ENCODE measurements at places on chromosomes 4 and X. TPM values are rescaled to one million over a fixed set of nuclear protein-coding genes. Genes with fewer than 3 reads are reported as not detected.

HSFX2 gene
- not detected for total RNA-seq

SUPT20HL1 gene
- total RNA-seq, result not detected

DNA sequence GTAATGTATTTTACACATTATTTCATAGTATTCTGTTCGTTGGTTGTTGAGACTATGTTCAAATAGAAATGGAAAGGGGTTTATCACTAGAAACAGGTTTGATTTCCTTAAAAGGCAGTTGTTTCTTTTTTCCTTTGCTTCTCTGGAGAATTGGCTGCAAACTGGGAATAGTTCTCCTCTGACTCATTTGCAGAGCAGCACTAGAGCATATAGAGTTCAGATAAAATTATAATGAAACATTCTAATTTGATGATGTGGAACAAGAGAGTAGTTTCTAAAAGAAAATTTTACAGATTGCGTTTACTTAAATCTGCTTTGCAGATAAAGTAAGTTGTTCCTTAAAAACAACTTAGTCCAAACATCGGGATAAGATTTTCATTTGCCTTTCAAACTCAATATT, 29.7 kb downstream of the SYNPO2 start:
- no peak for DNase-seq

DNA sequence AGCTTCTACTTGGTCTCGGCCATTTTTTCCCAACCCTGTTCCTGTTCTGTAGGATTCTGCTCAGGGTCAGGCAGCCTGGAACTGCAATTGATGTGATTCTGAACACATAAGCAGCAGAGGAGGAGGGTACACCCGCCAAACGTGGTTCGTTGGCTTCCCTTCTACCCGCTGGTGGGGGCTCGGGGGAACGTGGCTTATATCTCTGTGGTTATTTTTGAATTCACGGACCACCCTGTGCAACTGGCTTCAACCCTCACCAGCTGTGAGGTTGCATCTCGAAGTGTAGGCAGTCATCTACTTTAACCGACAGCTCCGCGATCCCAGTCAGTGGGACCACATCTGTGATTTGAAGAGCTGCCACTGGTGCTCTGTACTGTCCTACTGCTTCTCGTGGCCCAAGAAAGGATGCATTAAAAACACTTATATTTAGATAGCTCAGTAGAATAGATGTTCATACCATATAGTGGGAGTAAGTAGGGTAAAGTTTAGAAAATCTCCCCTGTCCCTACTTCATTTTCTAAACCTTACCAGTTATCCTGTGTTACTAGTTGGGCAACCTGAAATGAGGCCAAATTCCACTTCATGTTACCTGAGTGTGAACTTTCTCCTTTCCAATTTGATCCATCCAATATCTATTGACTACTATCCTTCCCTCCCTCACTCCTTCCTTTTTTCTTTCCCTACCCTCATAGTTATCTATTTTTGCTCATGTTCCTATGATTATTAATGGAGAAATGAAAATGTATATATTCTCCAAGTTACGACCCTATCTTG, 80.4 kb upstream of the BCOR start:
- DNase-seq, result no peak

DNA sequence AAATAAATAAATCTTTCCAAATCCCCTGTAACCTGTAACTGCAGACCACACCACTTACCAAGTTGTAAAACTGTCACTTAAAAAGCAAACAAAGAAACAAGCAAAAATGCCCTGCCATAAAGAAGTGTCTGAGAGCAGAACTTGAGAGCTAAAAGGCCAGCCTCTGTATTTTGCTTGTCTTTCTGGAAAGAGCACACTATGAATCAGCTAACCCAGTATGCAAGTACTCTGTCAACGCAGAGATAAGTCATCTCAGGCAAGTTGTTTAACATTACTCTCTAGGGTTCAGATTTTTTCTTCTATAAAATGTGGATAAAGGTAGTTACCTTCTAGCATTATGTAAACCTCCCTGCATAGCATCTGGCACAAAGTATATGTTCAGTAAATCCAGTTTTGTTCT, 134.8 kb downstream of the HS3ST1 start:
- no peak for DNase-seq

GRCh38 chrX:24360272-24360671, at the start of gene SUPT20HL1:
SUPT20HL1 (plus strand) TSS chrX:24360639; CDS start chrX:24362761, 2,122 bp downstream.
- no peak for DNase-seq

DNA sequence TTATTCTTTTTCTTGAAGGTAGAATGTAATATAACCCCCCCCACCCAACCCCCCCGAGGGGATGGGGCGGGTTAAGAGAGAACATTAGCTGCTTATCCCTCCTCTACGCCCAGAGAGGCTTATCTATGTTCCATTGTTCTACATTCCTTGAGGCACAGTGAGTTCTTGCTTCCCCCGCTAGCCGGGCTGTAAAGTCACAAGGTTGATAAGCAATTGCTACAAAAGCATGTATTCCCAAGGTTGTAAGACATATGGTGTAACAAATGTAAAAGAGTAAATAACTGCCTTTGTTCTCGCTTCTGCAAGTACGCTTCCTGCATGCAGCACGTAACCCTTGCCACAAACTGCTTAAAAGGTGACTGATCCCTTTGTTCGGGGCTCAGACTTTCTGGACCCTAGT, 8.2 kb downstream of the DCAF8L2 start:
- no peak for DNase-seq

All from lower leg skin (tissue), 4 donors.